ENCODE measurements at places on chromosomes 1 and 21.

GRCh38 chr21:22399681-22400514, 1401.7 kb downstream of the NCAM2 start:
- DNase-seq = no peak

- DNase-seq = no peak
Measured at GRCh38 chr1:62144238-62144831, 50.3 kb upstream of the L1TD1 start.

GRCh38 chr1:30381266-30381665, 342.1 kb downstream of the MATN1 start:
- DNase-seq = no peak

GRCh38 chr1:85278853-85279314, 2.5 kb upstream of the BCL10 start:
- no peak for DNase-seq

GRCh38 chr21:29256126-29256910, 42.4 kb upstream of the BACH1 start:
- DNase-seq = no peak

GRCh38 chr21:29854795-29855194, 85.0 kb downstream of the GRIK1 start:
- no peak for DNase-seq

- DNase-seq = no peak
Measured at GRCh38 chr1:116087628-116088027, 23.6 kb upstream of the MAB21L3 start.

- DNase-seq = no peak
Measured at GRCh38 chr21:45154511-45155508, 80.4 kb downstream of the ADARB1 start.

DNA sequence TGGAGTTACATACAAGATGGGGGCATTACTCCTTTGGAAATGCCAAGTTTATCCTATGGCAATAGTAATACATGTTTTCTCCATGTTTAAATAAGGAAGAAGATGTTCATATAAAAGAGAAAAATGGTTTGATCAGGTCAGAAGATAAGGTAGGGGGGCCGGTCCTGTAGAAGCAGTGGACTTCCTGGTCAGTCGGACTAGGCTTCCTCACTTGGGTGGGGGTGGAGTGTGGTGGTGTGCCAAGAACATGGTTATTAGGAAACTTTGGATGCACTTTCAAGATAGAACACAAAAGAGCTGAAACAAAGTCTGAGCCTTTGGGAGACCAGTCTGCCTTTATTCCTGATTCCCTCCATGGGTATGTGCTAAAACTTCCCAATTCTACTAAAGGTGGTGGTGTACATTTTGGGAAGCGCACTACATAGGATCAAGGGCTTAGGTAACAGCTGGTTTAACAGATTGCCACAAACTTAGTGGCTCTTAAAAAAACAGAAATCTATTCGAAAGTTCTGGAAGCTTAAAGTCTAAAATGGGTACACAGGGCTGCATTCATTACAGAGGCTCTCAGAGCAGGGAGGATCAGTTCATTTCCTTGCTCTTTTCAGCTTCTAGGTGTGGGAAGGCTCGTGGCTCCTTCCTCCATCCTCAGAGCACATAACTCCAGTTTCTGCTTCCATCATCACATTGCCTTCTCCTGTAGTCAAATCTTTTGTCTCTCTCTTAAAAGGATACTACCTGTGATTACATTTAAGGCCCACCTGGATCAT, 64.6 kb downstream of the KDM1A start:
- DNase-seq = no peak

GRCh38 chr1:86865973-86866637, 47.8 kb downstream of the SELENOF start:
- DNase-seq = no peak

GRCh38 chr1:233668146-233668724, 54.3 kb downstream of the KCNK1 start:
- no peak for DNase-seq

DNA sequence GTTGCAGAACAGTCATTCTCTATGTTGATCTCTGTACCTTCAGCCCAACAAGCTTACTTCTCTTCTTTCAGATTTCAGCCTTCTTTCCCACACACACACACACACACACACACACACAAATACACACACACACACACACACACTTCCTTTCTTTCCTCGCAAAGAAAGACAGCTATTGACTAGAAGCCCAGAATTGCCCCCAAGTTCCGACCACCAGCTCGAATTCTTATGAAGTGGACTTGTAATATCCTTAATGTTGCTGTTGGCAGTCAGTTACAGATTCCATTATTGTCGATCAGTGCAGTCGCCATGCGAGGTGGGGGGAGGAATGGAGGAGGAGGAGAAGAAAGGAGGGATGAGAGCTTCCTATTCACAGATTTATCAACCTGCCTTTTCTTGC, 125.5 kb downstream of the CLEC20A start:
- DNase-seq = no peak

DNA sequence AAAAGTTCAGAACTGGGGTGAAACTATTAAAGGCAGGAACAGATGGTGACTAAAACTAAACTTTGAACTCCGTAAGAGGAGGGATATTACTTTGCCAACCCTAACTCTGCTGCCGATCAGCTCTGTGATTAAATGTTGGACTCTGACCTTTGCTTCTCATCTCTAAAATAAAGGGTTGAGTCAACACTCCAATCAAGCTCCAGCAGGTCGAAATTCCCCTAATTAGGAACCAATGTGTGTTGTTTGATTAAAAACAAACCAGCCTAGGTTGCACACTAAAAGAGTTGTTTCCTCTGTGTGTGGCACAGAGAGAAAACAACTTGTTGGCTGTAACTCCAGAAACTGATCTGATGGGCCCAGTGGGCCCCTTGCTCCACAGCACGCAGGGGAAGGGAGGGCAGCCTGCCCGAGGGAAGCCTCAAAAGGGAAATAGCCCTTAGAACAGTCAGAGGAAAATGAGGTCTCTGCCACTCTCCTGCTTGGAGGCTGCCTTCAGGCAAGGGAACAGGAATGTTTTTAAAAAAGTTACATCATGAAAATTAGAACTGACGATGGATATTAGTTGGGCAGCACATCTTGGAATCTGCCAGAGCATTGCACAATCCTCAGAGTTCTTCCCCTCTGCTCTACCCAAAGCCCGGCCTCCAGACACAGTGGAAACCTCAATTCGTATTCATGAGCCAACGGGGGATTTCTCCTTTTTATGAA, 69.3 kb downstream of the KCTD3 start:
- no peak for DNase-seq

DNA sequence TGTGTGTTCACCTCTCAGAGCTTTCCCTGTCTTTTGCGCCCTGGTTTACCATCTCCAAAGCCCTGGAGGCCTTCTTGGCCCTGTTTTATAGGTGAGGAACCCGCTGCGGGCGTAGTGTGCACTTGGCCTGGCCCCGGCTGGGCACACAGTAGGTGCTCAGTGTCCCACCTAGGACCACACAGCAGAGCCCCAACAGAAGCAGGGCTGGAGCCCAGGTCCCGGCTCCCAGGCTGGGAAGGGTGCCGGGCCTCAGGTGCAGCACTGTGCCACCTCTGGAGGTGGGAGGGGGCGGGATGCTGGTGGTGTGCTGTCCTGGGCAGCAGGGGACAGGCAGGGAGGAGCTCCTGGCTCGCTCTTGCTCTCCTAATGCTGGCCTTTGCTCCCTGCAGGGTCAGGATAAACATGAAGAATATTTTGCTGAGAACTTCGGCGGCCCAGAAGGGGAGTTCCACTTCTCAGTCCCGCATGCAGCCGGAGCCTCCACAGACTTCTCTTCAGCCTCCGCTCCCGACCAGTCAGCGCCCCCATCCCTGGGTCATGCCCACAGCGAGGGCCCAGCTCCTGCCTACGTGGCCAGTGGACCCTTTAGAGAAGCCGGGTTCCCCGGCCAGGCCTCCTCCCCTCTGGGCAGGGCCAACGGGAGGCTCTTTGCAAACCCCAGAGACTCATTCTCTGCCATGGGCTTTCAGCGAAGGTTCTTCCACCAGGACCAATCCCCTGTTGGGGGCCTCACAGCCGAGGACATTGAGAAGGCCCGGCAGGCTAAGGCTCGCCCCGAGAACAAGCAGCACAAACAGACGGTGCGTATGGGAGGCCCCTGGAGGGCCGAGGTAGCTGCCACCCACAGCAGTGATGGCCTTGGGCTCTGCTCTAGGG, 24.8 kb downstream of the COQ8A start:
- DNase-seq = no peak

GRCh38 chr1:156705321-156705917, at the start of gene CRABP2:
Gene CRABP2 (minus strand): TSS chr1:156705583. CDS start chr1:156705446, 137 bp downstream.
- DNase-seq = no peak

DNA sequence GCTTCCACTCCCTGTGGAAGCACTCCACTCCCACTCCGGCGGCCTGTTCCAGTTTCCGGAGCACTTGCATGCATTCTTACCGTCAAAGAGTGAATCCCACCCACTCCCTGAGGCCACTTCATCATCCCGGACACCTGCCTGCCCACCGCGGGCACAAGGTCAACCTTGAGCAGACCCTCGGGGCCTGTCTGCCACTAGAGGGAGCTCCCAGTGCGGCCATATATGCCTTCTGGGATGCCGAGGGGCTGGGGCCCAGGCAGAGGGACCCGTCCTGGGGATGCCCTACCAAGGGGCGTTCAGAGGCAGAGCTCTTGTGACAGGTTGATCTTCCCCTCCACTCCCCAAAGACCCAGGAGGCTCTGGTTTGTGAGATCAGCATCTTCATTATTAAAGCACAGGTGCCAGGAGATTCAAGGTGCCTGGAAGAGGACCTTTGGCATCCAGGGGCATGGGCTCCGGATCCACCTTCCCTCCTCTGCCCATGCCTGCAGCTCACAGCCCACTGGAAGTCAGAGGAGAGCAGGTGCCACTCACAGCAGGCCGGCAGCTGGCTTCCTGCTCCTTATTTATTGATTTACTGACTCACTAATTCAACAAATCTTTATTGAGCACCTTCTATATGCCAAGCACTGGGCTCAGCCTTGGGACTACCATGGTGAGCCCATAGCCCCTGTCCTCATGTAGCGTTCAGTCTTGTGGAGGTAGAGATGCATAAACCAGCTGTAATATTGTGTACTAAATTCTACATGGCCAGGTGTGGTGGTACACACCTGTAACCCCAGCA, 47.3 kb downstream of the UBIAD1 start:
- no peak for DNase-seq

GRCh38 chr1:17060306-17060749, 6.5 kb upstream of the SDHB start:
- no peak for DNase-seq

DNA sequence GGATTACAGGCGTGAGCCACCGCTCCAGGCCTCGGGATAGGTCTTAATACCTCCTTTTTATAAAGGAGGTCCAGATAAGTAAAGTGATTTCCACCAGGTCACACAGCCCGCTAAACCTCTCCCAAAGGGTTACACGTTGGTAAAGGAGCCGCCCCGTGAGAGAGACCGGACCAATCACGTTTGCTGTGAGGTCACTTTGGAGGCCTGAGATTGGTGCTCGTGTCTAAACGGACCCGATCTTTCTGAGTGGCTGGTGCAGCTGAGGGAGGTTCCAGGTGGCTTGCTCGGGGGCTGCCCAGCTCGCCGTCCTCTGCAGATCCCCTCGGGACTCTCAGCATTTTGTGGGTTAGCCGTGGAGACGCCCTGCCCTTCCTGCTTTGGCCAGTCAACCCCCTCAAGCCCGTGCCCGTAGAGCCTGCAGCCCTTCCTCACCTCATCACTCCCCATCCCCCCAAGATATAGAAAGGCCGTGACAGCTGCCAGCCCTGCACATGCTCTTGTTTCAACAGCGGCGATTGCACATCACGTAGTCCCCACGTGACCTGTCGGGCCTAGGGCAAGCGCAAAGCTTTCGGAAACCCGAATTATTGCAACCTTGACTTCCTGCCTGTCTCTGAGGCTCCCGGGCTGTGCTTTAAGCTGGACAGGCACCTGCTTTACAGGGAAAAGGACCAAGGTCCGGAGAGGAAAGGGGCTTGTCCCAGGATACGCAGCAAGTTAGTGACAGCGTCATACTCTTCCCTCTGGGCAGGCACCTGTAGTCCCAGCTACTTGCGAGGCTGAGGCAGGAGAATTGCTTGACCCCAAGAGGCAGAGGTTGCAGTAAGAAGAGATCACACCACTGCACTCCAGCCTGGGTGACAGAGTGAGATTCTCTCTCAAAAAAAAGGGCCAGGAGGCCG, 5.0 kb upstream of the COA7 start:
- peak; percentile 94 for DNase-seq

- no peak for DNase-seq
Measured at GRCh38 chr1:101051688-101052638, 26.4 kb upstream of the DPH5 start.

DNA sequence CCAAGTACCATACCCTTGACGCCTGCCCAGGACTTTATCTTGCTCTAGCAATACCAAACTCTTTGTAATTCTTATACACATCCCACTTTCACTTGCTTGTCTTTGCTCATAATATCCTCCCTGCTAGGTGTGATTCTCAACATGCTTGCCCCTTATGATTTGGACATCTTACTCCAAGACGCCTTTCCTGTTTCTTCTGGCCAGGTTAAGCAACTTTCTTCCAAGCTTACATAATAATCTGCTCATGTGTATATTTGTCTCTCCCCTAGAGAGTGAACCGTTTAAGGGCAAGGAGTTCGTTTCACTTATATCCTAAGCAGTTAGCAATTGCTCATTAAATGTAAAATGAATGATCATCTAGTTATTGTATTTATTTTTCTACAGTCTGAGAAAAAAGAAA, 21.8 kb downstream of the CRYZL1 start:
- DNase-seq = no peak

GRCh38 chr1:67484492-67484891, 54.3 kb upstream of the SERBP1 start:
- no peak for DNase-seq

DNA sequence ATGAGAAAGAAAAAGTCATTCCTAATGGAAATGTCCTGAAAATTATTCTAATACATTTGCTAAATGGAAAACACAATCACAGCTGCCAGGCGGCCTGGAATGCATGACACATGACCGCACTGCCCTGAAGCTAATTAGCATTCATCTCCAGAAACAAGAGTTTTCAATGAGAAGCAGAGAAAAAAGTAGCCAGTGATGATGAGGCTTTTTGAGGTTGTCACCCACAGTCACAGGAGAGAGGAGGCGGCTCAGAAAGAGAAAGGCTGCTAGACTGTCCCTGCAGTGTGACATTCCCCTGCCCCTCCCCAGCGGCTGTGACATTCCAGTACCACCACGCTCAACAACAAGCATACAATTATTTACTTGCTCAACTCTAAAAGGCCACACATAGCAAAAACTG, 122.9 kb upstream of the KRTAP19-8 start:
- DNase-seq = peak; percentile 67

DNA sequence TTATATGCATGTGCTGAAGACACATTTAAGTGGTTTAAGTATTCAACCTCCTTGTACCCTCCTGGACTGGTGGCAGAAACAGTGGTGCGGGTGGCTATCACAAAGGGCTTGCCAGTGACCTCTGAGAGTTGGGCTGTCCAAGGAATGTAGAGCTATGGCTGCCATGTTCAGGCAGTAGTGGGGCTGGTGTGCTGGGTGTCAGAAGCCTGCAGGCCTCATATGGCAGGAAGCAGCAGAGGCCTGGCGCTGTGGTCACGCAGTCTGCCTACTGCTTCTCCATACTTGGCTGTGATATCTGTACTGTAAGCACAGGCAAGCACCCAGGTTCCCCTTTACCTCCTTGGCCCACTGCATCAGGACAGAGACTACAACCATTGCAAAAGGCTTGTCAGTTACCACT, 870.0 kb downstream of the LRRIQ3 start:
- no peak for DNase-seq

Data from hypothalamus (tissue), 51 donors.